HCEC 1CT (cell line): ENCODE measurements at places on chromosomes 1 and 21.

DNA sequence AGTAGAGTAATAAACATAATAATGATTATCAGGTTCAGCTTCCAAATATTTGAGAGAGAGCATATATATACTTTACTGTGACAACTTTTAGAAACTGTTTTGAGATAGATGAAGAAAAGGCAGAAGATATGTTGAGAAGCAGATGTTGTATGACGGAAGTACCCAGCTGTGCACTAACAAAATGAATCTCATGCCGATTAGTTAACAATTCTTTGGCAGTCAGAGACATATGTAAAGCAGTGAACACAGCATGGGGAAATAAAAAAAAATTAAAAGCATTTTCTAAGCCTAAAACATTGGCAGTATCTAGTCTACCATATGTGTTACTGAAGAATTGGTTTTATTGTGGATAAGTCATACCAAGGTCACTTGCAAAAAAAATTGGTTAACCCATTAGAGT, 51.8 kb downstream of the MAGI3 start:
- DNase-seq = no peak

GRCh38 chr1:97508653-97509218, 412.1 kb downstream of the DPYD start:
- no peak for DNase-seq

DNA sequence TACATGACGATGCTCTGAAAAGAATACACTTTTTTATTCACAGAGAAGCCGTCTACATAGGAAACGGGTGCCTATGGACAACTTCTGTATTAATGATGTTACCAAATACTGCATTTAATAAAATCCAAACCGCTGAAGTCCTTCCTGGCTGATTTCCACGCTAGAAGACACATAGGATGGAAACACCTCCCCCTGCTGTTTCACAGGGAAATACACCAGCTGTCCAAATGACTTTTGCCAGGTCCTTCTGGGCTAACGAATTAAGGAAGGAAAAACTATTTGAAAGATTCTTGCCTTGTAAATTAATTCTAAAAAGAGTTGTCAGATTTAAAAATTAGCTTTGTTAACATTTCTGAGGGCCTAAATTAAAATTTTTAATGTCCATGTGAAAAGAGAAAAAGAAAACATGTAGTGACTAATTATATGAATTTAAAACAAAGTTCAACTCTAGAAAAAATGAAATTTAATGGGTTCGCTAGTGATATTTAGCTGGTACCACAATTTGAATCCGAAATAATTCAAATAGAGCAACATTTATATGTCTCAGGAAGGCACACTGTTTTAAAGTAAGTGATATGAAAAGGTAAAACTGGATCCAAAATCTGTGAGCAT, 146.0 kb downstream of the RERE start:
- DNase-seq = peak; percentile 71

- DNase-seq = no peak
These were observed 3.1 kb downstream of the BTG2 start for GRCh38 chr1:203308328-203308922.

DNA sequence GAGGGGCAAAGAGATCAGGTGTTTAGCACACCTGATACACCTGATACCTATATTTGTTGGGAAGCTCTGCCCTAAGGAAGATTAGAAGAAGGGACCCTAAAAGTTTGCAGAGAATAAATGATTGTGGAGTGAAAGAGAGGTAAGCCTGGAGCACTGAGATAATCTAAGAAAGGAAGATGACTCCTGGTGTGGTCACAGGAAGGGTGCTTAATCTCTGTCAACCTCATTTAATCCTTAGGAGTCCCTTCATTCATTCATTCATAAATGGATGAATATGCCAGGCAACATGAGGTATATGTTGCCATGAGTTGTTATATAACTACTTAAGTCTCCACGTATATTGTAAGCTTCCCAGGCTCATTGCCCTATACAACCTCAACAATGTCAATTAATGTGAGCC, 16.2 kb upstream of the MNDA start:
- DNase-seq = no peak

DNA sequence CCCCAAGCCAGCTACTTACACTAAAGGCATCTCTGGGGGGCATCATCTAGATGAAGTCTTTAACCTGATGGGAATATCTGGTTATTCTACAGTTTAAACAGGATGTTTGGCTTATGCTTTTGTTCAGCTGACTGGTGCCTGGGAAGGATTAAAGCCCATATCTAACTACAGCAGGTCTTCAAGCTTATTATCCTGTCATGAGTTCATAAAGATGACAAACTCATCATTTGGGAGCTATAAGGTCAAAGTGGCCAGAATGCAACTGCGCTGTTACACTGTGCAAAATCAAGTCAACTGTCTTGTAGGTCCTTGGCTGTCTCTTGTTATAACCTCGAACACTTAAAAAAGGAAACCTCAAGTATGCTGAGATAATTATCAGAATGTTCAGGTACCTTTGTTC, 18.6 kb upstream of the MOB3C start:
- DNase-seq = no peak

DNA sequence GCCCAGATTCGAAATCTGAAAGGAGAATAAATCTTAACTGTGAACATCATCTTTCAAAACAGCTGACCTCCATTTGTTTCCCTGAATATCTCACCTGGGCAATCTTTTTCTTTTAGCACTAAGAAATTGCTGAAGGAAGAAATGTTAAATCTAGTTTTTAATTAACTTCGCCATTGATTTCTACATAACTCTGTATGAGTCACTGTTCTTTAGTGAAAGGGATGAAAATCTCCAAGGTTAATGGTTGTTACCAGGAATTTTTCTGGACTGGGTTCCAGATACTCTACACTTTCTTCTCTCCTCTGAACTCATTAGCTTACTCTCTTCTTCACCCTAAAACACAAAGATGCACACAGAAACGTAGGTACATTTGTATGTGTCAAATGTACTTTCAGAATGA, 235.7 kb downstream of the BACH1 start:
- DNase-seq = no peak
